Left lobe of liver (tissue), 2 donors: ENCODE measurements at places on chromosomes 4 and X. TPM values are rescaled to one million over a fixed set of nuclear protein-coding genes. Genes with fewer than 3 reads are reported as not detected.

RPS6KA6 gene
- 0.58 TPM for total RNA-seq

CHIC2 gene
- total RNA-seq: 9.6 TPM

KLF8 gene
- total RNA-seq: 0.58 TPM

CPLX1 gene
- 1.5 TPM for total RNA-seq

FAM47A gene
- not detected for total RNA-seq

CT45A2 gene
- not detected for total RNA-seq

SHOX gene
- not detected for total RNA-seq

ASB9 gene
- total RNA-seq: 4.7 TPM

TDO2 gene
- total RNA-seq: 520 TPM

PRSS12 gene
- 0.83 TPM for total RNA-seq

MAOA gene
- total RNA-seq: 158 TPM
